IMR-90 (cell line): ENCODE measurements at places on chromosomes 6 and 20. TPM values are rescaled to one million over a fixed set of nuclear protein-coding genes. Genes with fewer than 3 reads are reported as not detected.
A peak's percentile ranks its signal among the peaks of the same experiment; 100 is the strongest.

Gene IBTK
- 45.0 and 60.5 TPM in 2 replicates for total RNA-seq

Gene NKAIN4
- not detected in 2 replicates for total RNA-seq

DNA sequence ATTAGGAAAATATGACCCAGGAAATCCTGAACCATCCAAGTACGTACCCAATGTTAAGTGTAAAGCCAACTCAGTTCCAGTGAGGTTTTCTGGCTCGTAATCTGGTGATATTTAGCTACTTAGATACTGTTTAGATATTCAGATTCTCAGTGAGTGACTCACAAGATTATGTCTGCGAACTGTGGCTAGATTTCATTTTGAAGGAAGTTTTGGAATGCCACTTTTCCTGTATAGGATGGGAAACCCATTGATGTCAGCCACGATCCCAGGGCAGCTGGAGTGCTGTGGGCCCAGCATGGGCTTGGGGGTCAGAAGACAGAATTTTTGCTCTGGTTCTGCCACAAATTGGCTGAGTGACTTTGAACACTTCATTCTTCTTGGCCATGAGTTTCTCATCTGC is 76.3 kb downstream of the TMEM170B start:
- no peaks in the 10 kb centered on the region for H3K36me3 ChIP-seq
- no peaks in the 10 kb centered on the region for H3K27me3 ChIP-seq
- H3K27ac ChIP-seq = peak overlapping the region; percentile 80
- peaks cover 28% of the 10 kb centered on the region for H3K4me1 ChIP-seq
- H3K4me3 ChIP-seq = no peak overlapping the region

Gene GPR6
- not detected in 2 replicates for total RNA-seq

Gene GNMT
- total RNA-seq = not detected in 2 replicates

- H3K4me1 ChIP-seq = peaks cover 8% of the 10 kb centered on the region
- peak overlapping the region; percentile 88; the same call in 1 of the 2 replicates for H3K27ac ChIP-seq
- peaks cover 18% of the 10 kb centered on the region for H3K27me3 ChIP-seq
- H3K36me3 ChIP-seq = no peaks in the 10 kb centered on the region; the same call in 1 of the 2 replicates
Measured at GRCh38 chr6:16130437-16130891, 1.6 kb downstream of the MYLIP start.

Gene ECT2L
- not detected in 2 replicates for total RNA-seq

DNA sequence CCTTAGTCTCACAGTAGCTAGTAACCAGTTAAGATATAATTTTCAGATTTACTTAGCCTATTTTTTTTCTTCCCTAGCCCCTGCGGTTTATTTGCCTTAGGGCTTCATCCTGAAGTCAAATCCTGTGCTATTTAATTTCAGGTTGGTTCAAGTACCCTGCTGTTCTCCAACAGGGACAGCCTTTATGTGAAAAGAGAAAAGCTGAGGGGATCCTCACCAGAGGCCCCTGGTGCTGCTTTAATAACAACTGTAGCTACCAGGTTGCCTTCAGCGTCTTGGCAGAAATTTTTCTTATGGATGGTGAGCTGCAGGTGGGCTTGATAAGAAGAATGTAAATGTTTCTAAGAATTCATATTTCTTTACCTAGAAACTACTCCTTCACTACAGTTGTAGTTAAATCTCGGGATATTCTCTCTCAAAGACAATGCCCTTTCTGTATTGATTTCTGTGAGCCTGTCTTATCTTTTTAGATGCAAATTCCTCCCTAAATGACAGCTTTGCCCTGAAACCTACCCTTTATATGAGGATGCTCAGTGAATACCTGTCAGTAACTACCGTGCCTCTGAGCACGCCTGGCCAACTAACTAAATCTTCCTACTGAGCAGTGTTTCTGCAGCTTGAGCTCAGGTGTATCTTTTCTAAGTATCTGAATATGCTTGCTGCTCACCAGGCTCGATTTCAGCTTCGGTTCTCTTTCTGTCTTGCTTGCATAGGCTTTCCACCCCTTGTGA is 320.5 kb downstream of the MMUT start:
- no peak for DNase-seq
- H3K27ac ChIP-seq = no peak overlapping the region
- no peak overlapping the region for H3K4me3 ChIP-seq
- no peaks in the 10 kb centered on the region for H3K4me1 ChIP-seq
- H3K27me3 ChIP-seq = no peaks in the 10 kb centered on the region; the same call in 1 of the 2 replicates
- H3K36me3 ChIP-seq = no peaks in the 10 kb centered on the region

Gene EPHA7
- total RNA-seq = not detected in 2 replicates

- H3K4me1 ChIP-seq = peaks cover 20% of the 10 kb centered on the region
- H3K27me3 ChIP-seq = no peaks in the 10 kb centered on the region
Measured at GRCh38 chr20:56411759-56412472, at the start of gene CASS4. Gene CASS4, plus strand, starts transcription at chr20:56412260. Its CDS starts 199 bp downstream, at chr20:56412459.
